ENCODE measurements at places on chromosomes 2 and 18.

- no peak for DNase-seq
Observed at GRCh38 chr2:141063406-141063805, 1067.4 kb downstream of the LRP1B start.

GRCh38 chr2:135212757-135213156 is 160.7 kb downstream of the RAB3GAP1 start:
- no peak for DNase-seq

DNA sequence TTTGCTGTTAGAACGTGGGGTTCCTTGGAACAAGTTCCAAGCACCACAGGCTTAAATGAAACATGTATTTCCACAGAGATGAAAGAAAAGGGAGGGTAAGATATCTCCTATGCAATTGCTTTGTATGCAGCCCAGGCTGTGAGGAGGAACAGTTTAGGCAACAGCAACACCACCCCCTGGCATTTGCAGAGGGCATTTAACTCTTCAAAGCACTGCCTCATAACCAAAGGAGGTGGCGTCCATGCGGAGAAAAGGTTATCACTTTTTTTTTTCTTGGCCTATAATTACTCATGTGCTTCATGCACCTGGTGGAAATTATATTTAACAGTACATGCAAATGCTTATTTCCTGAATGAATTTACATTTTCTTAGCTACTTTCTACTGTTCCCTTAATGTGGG is 286.0 kb downstream of the LPIN1 start:
- no peak for DNase-seq

- DNase-seq = no peak
Observed at GRCh38 chr2:109129356-109129920, 433 bp downstream of the SH3RF3 start.

GRCh38 chr18:43236921-43237320 is 40.4 kb downstream of the SYT4 start:
- DNase-seq = no peak

DNA sequence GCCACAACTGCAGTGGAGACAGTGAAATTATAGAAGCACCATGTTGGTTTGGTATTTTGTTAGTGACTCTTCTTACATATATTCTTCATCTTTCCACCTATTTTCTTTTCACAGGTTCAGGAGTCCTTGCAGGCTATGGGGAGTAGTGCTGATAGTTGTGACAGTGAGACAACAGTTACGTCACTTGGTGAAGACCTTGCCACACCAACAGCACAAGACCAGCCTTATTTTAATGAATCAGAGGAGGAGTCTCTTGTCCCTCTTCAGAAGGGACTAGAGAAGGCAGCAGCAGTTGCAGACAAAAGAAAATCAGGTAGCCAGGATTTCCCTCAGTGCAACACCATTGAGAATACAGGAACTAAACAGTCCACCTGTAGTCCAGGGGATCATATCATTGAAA is 23.6 kb downstream of the ITPRID2 start:
- no peak for DNase-seq

GRCh38 chr2:228709788-228710371 is 528.4 kb upstream of the SPHKAP start:
- no peak for DNase-seq

DNA sequence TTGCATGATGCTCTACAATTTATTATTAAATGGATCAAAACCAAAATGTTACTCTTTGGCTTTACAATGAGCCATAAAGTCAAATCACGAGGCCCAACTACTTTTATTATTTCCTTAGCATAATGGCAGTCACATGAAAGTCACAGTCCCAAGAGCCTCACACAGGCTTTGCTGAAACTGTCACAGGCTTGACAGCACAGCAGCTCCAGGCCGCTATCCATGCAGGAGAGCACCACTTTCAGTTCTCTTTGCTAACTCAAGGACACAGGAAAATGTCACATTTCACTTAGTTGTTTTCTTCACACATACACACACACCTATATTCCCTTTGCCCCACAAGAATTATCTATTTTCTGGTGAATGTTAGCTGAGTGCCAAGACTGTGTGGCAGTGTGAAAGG is 11.1 kb upstream of the MSGN1 start:
- DNase-seq = no peak

DNA sequence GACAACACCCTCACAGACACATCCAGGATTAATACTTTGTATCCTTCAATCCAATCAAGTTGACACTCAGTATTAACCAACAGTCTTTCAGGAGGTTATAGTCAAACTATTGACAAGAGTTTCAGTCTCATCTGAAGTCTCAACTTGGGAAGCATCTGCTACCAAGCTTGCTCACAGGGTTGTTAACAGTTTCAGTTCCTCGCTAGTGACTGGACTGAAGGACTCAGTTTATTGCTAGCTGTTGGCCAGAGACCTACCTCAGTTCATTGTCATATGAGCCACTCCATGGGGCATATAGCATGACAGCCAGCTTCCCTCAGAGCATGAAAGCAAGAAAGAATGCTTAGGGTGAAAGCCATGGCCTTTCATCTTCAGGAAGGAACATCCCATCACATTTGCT is 228.6 kb downstream of the EPHA4 start:
- DNase-seq = no peak

GRCh38 chr2:85998071-85998991 is 107.4 kb downstream of the POLR1A start:
- DNase-seq = no peak

DNA sequence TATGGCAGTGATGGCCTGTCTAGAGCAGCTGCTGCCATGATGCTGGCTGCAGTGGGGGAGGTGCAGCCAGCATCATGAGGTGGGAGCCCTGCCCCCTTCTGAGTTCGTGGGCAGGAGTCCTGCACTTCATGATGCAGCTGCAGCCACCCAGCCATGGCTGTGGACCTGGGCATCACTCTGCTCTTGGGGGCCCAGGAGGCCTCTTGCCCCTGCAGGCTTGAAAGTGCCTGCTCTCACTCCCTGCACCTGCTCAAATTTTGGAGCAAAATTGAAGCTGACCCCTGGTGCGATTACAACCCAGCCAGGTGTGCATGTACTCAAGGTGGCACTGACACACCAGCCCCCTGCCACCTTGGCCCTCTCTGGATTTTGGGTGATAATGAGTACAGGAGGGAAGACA is 712.9 kb downstream of the NUP35 start:
- no peak for DNase-seq

- no peak for DNase-seq
Observed at GRCh38 chr2:84856787-84857186, 24.1 kb downstream of the TRABD2A start.

- no peak for DNase-seq
Observed at GRCh38 chr2:108270768-108271506, 17.8 kb upstream of the SULT1C2 start.

- no peak for DNase-seq
Observed at GRCh38 chr2:223642506-223642905, 40.3 kb upstream of the SCG2 start.

Data from NCI-H1436 (cell line).